ENCODE measurements at places on chromosomes 12 and 14.
A peak's percentile ranks its signal among the peaks of the same experiment; 100 is the strongest.

GRCh38 chr14:60945984-60946383 lies 34.9 kb downstream of the TRMT5 start:
- DNase-seq: no peak

DNA sequence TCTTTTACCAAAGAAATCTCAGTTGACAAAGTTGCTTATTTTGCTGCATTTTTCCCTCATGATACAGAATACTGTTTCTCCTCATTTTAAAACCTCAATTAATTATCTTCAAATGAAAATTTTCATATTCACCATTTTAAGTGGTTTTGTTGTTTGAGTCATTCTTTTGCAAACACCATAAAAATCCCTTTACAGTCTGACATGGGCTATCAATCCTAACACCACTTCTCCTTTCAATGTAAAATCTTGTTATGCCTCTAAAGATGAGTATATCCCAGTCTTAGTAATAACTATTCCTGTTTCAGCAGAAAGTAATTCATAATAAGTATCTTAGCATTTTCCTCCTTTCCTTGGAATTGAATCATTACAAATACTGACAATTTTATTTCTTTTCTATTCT lies 192.2 kb downstream of the SYT1 start:
- DNase-seq: no peak

GRCh38 chr12:47085815-47086252 lies 6.1 kb upstream of the AMIGO2 start:
- peak; percentile 22 for DNase-seq

DNA sequence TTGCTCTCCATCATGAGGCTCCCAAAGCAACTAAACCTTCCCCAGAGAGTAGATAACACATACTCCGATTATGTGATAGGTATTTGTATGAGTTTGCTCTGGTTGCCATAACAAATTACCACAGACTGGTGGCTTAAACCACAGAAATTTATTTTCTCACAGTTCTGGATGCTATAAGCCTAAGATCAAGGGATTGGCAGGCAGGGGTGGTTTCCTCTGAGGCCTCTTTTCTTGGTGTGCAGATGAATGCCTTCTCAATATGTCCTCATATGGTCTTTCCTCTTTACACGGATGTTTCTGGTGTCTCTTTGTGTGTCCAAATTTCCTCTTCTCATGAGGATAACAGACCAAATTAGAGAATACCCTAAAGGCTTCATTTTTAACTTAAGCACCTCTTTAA lies 285.8 kb upstream of the GRIP1 start:
- no peak for DNase-seq

DNA sequence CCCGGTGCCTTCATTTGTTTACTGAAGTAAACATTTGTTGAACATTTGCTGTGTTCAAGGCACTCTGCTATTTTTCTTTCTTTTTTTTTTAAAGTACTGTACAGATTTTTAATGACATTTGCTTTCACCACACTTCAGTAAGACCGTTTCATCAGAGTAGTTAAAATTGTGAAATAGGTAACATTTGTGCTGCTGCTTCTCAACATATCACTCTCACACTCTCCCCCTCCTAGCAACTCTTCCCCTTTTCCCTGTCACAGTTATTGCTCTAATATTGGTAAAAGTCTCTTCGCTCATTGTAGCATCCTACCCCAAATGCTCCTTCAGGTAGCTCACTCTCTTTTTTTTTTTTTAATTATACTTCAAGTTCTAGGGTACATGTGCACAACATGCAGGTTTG lies 49.6 kb downstream of the SRGAP1 start:
- no peak for DNase-seq

DNA sequence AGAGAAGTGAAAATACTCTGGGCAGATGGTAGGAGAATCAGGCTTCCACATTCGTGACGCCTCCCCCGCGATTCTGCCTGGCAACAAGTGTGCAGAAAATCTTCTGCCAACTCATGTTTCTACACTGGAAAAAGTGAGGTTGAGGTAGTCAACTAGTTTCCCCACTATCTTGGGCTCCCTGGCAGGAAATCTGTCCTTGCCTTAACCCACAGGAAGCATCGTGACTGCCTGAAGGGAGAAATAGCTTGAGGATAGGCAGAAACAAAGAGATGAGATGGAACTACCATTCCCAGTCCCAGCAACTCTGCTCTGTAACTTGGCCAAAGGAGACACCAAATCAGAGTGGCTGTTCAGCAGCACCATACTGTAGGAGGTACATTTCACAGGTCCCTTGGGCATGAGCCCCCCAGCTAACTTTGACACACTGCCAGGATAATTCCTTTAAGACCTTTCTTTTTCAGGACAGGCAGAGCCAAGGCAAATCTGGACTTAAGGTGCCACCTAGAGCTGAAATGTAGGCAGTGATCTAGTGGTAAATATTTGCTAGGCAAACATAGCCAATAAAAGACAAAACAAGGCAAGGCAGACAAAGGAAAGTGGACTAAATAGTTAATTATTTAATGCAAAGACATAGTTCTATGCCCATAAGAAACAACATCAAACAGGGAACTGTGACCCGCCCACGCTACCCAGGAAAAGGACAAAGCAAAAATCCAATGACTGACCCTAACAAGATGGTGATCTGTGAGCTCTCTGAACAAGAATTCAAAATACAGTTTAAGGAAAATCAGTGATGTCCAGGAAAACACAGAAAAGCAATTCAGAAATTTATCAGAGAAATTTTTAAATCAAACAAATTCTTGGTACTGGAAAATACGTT lies 205.1 kb downstream of the PTPRO start:
- no peak for DNase-seq

- DNase-seq: no peak
Observed at GRCh38 chr12:111457577-111457976, 51.9 kb downstream of the SH2B3 start.

DNA sequence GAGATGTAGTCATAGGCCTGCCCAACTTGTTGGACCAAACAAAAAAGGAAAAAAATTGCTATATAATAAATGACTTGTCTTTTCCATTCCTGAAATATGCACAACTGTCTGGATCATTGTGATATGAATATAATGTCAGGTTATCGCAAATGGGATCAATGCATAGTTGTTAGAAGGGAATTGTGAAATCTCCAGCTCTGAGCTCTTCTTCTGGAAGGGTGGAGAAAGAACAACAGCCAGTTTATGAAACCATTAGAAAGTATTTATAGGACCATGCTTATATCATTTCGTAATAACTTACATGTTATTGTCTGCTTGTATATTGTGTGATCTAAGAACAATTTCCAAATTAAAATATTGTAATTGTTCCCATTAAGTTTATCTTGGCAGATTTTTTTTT lies 35.7 kb upstream of the HIF1A start:
- DNase-seq: no peak

- DNase-seq: no peak
Observed at GRCh38 chr14:100822013-100822412, 3.9 kb upstream of the MEG3 start.

DNA sequence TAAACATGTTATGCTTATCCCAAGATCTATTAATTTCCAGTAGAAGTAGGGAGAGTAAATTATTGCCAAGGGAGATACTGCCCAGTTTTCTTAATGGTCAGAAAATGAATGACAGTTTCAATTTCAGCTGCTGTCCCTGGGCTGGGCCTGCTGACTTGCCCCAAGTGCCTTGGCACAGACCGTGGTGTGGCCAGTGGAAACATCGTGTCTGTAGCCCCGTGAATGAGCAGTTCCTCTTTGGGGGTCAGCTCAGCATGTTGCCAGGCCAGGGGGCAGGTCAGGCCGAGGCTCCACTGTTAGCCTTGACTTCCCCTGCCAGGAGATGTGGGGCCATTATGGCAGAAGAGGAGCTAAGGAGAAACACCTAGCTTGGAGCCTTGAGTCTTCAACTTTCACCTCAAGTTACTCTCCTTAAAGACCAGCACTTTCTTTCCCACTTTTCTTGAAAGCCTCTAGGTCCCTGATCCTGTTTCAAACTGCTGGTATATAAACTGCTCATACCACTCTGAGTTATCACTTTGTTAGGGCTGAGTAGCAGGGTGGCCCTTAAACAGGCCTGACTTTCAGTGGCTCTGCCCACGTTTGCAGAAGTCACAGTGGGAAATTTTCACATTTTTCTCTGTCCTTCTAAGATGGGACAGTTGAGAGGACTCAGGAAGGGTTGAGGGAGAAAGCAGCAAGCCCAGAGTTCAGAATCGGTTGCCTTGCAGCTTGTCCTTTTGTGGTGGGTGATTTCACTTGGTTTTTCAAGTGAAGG lies 73.2 kb downstream of the SUSD6 start:
- DNase-seq: no peak

DNA sequence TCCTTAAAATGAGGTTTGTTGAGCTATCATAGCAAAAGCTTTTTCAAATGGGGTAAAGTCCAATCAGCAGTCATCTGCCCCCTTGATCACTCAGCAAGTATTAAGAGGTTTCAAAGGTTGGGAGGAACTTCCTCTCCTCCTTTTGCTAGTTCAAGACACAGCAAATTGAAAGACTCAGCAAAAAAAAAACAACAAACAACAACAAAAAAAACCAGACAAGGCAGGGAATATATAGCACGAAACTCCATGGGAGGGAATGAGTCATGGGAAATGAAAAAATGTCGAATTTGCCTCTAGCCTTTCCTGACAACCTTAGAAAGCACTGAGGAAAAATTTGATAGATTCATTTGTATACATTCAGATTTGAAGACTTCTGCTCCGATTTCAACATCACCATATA lies 1.6 kb upstream of the SLC7A8 start:
- no peak for DNase-seq

GRCh38 chr14:22907429-22907828 lies 11.5 kb downstream of the RBM23 start:
- no peak for DNase-seq

GRCh38 chr12:56679883-56680575 lies 8.1 kb downstream of the PTGES3 start:
- DNase-seq: no peak

GRCh38 chr12:97063292-97063935 lies 156.4 kb downstream of the NEDD1 start:
- DNase-seq: no peak

GRCh38 chr14:55948399-55948798 lies 169.8 kb upstream of the PELI2 start:
- DNase-seq: no peak

DNA sequence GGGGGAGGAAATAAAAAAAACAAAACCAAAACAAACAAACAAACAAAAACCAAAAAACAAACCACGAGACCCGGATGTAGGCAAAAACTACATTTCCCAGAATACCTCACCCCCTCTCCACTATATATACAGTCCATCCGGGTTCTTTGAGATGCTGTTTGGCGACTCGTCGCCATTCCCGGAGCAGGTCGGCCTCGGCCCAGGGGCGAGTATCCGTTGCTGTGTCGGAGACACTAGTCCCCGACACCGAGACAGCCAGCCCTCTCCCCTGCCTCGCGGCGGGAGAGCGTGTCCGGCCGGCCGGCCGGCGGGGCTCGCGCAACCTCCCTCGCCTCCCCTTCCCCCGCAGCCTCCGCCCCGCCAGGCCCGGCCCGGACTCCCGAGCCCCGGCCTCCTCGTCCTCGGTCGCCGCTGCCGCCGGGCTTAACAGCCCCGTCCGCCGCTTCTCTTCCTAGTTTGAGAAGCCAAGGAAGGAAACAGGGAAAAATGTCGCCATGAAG lies at the start of gene RNF10:
TSS of gene RNF10 (plus strand) at position 154 of the 500 bp plus-strand sequence. CDS start 456 bp downstream, outside the sequence.
- DNase-seq: peak; percentile 95

- DNase-seq: no peak
Observed at GRCh38 chr12:54306925-54307741, 6.3 kb upstream of the NFE2 start.

DNA sequence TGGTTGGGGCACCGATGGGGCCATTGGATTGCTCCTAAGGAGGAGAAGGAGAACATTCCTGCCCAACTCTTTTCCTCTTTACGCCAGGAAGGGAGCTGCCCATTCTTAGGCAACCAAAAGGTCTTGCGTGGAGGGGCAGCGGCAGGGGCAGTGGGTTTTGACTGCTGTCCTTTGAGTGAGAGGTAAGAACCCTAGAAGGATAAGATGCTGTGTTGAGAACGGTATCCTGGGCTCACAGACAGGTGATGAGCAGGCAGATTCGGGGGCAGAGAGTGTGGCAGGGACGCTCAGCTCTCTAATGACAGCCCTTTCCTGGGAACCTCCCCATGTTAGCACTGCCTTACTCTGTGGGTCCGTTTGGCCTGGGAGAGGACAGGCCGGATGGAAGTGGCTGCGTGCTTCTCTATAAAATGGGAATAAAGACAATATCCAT lies 13.2 kb downstream of the LRTM2 start:
- DNase-seq: no peak

GRCh38 chr12:32611986-32612385 lies 67.1 kb upstream of the DNM1L start:
- no peak for DNase-seq

GRCh38 chr12:81255456-81255855 lies 177.6 kb downstream of the ACSS3 start:
- DNase-seq: no peak

GRCh38 chr12:127516467-127516866 lies 750.5 kb upstream of the TMEM132C start:
- DNase-seq: no peak

GRCh38 chr12:62724947-62725451 lies 210.0 kb downstream of the PPM1H start:
- no peak for DNase-seq

GRCh38 chr14:64464651-64465050 lies 648 bp upstream of the AKAP5 start:
- DNase-seq: no peak
